ENCODE measurements at places on chromosomes 5 and 9. TPM values are rescaled to one million over a fixed set of nuclear protein-coding genes. Genes with fewer than 3 reads are reported as not detected.

DNA sequence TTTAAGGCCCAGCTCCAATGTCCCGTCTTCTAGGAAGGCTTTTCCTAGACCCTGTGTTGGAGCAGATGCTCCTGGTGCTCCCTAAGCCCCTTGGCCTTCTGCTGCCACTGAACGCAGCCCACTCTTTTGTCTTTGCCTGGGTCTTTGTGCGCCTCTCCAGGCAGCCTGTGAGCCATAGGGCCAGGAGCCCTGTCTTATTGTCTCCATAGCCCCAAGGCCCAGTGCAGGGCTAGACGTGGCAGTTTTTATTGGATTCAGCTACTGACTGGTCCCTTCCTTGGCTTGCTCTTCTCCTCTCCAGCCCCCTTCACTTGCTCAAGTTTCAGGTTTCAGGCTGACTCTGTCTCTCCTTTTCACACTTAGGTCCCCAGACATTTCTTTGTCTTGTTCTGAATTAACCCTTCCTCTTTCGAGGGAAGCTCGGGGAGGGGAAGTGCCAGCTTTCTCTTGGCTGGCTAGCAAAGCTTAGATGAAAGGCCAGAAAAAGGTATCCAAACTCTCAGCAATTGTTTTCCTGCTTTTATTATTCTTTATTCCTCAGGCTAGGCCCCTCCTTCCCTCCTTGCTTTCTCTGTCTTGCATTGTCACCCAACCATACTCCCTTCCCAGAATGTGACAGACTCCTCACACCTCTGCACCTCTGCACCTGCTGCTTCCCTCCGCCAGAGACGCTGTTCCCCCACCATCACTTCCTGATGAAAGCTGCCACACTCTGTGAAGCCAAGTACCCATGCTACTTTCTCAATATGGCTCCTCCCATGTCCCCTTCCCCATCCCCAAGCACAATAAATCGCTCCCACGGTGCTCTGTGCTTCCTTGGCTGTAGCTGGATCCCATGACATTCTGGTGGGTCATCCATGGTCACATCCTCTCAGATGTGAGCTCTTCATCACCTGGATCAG lies 101.6 kb upstream of the CPEB4 start:
- DNase-seq: no peak

DNA sequence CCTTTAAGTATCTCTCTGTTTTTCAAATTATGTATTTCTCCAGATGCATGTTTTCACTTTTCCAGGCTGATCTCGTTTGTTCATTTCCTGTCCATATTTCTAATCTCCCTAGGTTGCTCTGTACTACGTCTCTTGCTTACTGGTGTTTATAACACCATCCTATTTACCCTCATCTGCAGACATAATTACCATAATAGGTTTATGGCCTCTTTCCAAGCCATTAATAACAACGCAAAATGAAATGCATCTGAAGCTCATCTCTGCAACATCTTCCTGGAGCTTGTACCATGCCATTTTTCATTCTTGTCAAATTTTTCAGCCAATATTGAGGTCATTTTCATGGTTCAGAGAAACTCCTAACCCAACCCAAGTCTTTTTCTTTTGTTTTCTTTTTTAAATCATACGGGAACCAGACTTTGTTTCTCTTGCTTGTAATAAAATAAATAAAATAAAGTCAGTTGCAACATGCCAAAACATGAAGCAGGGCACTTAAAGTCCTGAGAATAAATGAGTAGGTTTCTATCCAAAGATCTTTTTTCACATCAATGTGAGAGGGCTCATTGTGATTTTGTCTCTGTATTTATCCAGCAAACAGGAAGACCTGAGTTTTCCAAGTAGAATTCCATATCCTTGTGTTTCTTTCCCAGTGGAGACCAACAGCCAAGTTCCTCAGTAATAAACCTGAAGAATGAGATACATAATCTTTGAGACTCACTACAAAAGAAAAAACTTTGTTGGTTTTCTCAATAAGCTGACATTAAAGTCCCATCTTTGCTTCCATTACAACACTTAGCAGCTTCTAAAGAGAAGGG lies 37.0 kb downstream of the DPYSL3 start:
- DNase-seq: no peak

- no peak for DNase-seq
These were observed 17.9 kb downstream of the SRFBP1 start for GRCh38 chr5:121979691-121980090.

- no peak for DNase-seq
These were observed 152.8 kb downstream of the PRELID2 start for GRCh38 chr5:145682197-145682899.

DNA sequence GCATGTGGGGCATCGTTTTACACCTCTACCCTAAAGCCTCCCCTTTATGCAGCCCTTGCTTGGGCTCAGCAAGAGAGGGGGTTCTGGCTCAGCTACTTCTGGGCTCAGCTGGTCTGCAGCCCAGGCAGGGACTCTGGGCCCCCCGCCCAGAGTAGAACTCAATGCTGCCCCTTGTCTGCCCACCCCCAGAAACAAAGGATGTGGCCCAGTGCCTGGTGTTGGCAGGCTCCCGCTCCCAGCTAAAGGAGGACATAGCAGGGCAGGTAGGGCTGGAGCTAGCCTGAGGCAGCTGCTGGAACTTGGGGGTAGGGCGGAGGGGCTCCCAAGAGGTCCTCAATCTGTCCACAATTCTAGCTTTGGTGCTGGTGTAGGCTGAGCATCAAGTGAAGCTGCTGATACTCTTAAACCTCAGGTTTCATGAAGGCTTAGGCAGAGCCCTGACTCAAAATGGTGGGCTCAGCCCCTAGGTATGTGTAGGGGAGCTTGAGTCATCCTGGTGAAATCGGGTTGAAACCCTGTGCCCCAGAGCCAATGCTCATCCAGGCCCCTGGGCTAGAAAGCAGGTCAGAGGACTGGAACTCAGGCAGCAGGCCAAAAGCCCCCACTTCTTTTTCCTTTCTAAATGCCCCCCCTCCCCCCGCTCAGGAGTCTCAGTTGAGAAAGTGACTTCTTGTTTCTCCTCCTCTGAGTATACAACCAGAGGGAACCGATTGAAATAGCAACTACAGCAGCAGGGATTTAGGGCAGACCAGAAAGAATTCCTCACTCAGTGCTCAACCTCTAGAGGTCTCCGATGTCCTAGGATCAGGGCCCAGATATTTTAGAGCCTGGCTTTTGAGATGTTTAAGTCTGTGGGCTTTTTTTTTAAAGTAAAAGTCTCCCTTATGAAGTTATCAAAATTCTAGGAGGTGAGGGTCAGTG lies 11.4 kb downstream of the PSD2 start:
- no peak for DNase-seq

GRCh38 chr9:120767451-120767850 lies 25.8 kb downstream of the FBXW2 start:
- DNase-seq: no peak

- no peak for DNase-seq
These were observed 141.1 kb downstream of the AUH start for GRCh38 chr9:91220491-91221135.

- no peak for DNase-seq
These were observed 3.9 kb upstream of the SLC26A2 start for GRCh38 chr5:149956685-149957084.

GRCh38 chr5:103101079-103101750 lies 18.7 kb downstream of the GIN1 start:
- DNase-seq: no peak

DNA sequence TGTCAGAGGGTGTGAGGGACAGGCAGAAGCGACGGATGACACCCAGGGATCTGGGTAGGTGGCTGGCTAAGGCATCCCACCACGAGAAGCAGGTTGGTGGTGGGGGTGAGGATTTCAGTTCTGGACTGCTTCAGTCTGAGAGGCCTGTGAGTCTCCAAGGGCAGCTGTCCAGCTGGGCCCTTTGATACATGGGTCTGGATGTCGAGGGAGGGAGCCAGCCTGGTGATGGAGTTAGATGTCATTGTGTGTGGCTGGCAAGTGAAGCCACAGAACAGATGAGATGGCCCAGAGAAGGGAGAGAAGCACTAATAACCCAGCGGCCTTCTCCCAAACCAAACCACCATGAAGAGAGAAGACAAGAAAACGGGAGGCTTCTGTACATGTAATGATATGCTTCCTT lies 11.1 kb downstream of the MED27 start:
- DNase-seq: no peak

- DNase-seq: peak; percentile 80
These were observed 54.7 kb upstream of the SARDH start for GRCh38 chr9:133792721-133793470.

DNA sequence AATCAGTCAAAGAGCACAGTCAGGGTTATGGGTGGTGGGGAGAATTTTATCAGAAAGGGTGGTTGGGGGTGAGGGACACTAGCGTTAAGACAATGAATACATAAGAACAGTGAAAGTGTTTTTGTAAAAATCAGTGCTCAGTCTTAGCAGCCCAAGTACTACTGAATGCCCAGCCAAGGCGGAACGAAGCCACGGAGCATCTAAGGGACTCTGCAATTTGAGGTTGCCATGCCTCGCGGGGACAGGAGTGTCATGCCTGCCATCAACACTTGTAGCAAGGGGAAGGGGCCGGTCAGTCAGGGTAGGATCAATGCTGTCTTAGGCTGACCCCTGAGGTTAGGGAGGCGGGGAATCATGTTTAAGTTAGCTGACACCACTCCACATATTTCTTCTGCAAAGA lies 13.3 kb downstream of the FSTL4 start:
- DNase-seq: no peak

GRCh38 chr5:162193012-162193411 lies 125.4 kb downstream of the GABRG2 start:
- DNase-seq: no peak

GRCh38 chr5:40033411-40033810 lies 608.6 kb upstream of the DAB2 start:
- DNase-seq: no peak

GRCh38 chr5:126718236-126718868 lies 58.6 kb upstream of the LMNB1 start:
- DNase-seq: no peak

- no peak for DNase-seq
These were observed 110.5 kb upstream of the KLF4 start for GRCh38 chr9:107600060-107600573.

DNA sequence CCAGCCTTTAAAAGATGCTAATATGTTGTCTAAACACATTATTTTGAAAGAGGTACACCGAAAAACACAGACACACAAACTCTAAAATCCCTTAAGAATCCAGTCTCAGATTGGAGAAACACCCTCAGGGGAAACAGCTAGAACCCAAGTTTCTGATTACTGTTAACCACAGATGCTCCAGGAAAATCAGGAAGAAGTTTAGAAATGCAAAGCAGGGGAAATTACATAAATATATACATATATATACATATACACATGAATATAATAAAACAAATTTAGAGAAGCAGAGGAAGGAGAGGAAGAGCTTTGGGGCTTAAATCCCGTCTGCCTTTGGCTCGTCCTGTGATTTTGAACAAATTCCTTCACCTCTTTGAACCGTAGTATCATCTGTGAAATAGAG lies 73.2 kb upstream of the KLF4 start:
- DNase-seq: no peak

GRCh38 chr5:20555034-20555433 lies 567.0 kb upstream of the CDH18 start:
- no peak for DNase-seq

DNA sequence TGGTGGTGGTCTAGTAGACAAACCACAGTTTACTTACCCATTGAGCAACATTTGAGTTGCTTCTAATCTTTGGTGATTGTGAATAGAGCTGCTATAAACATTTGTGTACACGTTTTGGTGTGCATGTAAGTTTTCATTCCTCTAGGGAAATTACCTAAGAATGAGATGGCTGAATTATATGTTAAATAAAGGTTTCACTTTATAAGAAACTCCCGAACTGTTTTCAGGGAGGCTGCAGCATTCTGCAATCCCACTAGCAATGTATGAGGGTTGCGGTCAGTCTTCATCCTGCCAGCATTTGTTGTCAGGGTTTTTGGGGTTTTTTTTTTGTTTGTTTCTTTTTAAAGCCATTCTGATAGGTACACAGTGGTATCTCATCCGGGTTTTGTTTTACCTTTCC lies 45.7 kb upstream of the PPARGC1B start:
- DNase-seq: no peak

GRCh38 chr5:10676224-10676623 lies 84.8 kb downstream of the DAP start:
- no peak for DNase-seq

DNA sequence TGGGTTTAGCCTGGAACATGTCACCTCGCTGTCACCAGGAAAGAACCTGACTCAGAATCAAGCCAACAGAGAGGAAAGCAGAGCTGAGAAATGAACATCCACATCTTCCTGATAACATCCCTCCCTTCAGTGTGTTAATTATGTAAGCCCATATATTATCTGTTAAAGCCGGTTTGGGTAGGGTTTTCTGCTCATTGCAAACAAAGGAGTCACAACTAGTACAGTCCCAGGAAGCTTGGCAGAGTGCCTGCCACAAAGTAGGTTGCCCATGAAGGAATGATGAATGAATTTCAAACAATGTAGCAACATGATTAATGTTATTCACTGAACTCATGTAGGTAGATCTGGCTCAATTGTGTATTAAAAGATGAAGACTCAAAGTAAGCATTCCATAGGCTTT lies 10.4 kb upstream of the PPARGC1B start:
- no peak for DNase-seq

DNA sequence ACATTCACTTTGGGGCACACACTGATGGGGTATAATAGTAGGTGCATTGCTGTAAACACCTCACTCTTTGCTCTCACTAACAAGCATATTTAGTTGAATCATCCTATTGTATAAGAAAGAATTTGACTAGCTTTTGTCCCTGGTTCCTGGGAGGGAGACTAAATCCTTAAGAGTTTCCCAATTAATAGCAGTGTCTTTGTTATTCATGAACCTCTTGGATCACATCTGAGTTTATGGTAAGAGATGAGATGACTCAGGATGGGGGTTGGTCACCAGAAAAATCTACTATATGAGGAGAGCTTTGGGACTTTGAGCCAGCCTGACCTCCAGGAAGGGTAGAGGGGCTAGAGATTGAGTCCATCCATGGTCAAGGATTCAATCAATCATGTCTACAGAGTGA lies 56.8 kb downstream of the PUM3 start:
- no peak for DNase-seq

GRCh38 chr9:124020520-124021384 lies 9.2 kb downstream of the LHX2 start:
- DNase-seq: no peak

GRCh38 chr9:128253140-128253990 lies 22.4 kb downstream of the GOLGA2 start:
- no peak for DNase-seq

MAPKAP1 gene
- 59.6 TPM for total RNA-seq

EQTN gene
- not detected for total RNA-seq

ZFP62 gene
- 27.0 TPM for total RNA-seq

PCA3 gene
- not detected for total RNA-seq

NEUROG1 gene
- 222 TPM for total RNA-seq

SLC26A2 gene
- 4.7 TPM for total RNA-seq

ZNF354C gene
- 11.4 TPM for total RNA-seq

ADRA1B gene
- total RNA-seq: 0.66 TPM

FBXO38 gene
- total RNA-seq: 132 TPM

GPR150 gene
- not detected for total RNA-seq

TEX48 gene
- not detected for total RNA-seq

PNPLA7 gene
- 6.7 TPM for total RNA-seq
